ENCODE measurements at places on chromosomes 2 and 18.

DNA sequence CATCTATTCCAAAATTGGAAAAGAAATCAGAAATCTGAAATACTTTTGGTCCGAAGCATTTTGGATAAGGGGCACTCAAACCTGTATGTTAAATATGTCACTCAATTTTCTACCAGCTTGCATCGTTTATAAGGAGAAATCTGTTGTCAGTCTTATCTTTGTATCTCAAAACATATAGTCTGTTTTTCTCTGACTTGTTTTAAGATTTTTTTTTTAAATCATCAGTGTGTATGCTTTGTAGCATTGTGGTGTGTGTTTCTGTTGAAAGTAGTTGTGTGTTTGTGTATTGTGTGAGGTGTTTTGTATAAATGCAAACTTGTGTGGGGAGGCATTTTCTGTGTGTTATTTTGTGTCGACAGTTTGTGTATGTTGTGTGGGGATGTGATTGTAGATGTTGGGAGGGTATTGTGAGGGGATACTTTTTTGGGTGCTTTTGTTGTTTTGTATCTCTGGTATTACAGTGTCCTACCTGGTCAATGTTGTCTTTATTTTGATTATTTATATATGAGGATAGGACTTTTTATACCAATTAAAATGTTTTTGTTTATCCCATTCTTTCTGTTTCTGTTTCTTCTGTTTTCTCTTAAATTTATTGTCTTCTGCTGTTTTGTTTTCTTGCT, 30.9 kb downstream of the SMCHD1 start:
- DNase-seq, result no peak

DNA sequence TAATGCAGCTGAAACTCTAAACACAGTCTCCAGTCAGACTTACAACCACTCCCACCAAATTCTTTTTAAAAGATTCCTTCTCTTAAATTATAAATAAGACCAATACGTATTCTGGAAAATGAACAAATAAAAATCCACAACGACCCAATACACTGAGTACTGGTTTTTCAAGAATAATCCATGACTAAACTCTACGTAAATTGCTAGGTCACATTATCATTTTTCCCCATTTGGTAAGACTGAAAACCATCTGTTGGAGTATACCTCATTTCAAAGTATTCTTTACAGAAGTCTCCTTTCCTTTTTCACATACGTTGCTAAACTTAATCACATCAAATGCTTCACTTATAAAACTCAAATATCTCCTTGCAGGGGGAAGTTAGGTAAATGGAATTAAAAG, 6.0 kb downstream of the ZNF516 start:
- DNase-seq, result no peak

GRCh38 chr2:37775908-37776250, 104.4 kb upstream of the CDC42EP3 start:
- no peak for DNase-seq

- DNase-seq, result no peak
These were observed 23.4 kb upstream of the TMEM37 start for GRCh38 chr2:119408221-119408619.

DNA sequence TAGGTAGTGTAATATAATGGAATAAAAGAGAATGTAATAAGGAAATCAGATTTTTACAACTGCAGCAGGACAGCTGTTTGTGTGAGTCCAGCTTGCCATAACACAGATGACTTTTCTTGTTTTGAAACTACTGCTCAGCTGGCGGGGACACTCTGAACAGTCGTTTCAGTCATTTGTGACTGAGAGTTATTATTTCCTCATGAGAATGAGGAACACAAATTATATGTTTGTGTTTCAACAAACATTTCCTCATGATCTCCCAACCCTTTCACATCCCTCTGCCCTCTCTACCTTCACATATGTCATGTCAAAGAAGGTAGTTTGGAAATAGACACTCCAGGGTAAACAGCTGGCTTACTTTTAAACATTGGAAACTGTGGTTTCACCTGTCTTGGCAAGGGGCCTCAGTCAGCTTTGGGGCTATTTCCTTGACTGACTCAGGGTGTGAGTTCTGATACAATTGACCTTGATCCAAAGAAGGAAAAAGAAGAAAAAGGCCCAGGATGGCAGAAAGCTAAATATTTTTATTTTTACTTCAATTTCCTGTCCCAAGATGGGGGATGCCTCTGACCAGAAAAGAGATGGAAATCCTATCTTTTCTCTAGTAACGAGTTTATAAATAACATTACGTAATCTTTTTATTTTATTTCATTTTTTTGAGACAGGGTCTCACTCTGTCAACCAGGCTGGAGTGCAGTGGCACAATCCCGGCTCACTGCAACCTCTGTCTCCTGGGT, 593 bp downstream of the SP140L start:
- peak; percentile 50 for DNase-seq

GRCh38 chr2:12935222-12935621, 218.5 kb downstream of the TRIB2 start:
- no peak for DNase-seq

- no peak for DNase-seq
These were observed 10.9 kb downstream of the ALK start for GRCh38 chr2:29910465-29910864.

GRCh38 chr18:35041815-35042387, 688 bp downstream of the MAPRE2 start:
- peak; percentile 35 for DNase-seq

- DNase-seq, result no peak
These were observed 88.9 kb downstream of the POLE4 start for GRCh38 chr2:75047189-75047991.

GRCh38 chr2:135818937-135819610, 17.9 kb downstream of the LCT start:
- DNase-seq, result peak; percentile 85

GRCh38 chr2:134431838-134432434, 178.1 kb downstream of the MGAT5 start:
- DNase-seq, result no peak

GRCh38 chr2:29080886-29081743, 6.8 kb upstream of the PCARE start:
- DNase-seq, result no peak

GRCh38 chr2:178401994-178402437, 49.0 kb downstream of the PRKRA start:
- DNase-seq, result no peak

DNA sequence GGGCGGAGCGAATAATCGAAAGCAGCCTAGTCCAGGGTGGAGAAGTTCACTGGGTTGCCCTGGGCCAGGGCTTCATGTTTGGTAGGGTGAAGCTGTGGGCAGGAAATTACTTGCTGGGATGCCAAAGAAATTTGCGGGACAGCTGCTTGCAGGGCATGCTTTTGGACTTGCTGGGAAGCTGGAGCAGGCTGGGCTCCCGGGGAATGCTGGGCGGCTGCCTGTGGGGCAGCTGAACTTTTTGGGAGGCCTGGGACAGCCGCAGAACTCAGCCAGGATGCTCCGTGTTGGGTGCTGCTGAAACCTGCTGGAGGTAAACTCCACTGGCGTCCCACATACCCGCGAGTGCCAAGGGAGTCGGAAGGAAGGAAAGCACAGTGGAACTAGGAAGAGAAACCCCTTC, 31.9 kb downstream of the ASB1 start:
- DNase-seq, result no peak

Data from activated CD4-positive, alpha-beta T cell treated with anti-CD3 and anti-CD28 coated beads, Interleukin-10, Interleukin-2, amounts not matched to agents 100 ng/mL and 50 ng/mL, durations not matched to agents 16 hours and 8 hours (primary cell).